GM13976 (cell line): ENCODE measurements at places on chromosomes 6 and 20.
A peak's percentile ranks its signal among the peaks of the same experiment; 100 is the strongest.

GRCh38 chr6:24458134-24458533 lies 31.2 kb downstream of the GPLD1 start:
- no peak for DNase-seq

DNA sequence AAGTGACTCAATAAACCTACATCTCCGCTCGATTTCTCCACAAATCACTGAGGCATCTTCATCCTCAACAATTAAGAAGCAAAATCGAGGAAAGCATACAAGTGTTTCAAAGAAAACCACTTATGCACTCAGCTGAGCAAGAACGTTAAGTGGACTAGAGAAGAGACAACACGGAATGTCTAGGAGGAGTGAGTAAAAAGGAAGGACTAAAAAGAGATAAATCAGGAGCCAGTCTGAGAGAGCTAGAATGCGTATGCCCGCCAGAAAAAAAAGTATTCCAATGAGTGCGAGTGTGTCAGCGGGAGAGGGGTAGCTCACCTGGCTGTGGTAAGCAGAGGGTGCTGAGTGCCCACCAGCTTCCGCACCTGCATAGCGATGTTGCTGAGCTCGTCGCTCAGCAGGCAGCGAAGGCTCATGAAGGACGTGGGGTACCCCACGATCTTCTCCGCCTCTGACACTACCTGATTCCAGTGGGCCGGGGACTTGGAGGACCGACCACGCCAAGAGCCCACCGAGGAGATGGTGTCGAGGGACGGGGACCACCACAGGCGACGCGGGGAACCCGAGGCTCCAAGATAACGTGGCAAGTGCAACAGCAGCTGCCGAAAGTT lies 587 bp downstream of the PDSS2 start:
- peak; percentile 50 for DNase-seq

DNA sequence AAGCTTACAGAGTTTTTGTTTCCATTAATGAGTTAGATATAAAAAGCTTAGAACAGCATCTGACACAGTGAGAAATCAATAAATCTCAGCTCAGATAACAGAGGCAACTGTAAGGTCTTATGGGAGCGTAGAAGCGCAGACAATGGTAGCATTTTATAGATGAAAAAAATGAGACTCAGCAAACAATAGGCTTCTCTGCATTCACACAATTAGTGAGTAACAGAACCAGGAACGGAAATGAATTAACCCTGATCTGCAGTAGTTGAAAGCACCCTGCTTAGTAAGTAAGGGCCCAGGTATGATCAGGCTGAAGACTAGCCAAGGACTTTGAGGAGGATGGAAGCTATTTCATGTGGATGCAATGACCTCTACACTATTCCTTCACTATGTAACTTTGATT lies 147.2 kb upstream of the EYA4 start:
- no peak for DNase-seq

- DNase-seq: no peak
Measured at GRCh38 chr6:25553502-25553901, 98.5 kb upstream of the SCGN start.

DNA sequence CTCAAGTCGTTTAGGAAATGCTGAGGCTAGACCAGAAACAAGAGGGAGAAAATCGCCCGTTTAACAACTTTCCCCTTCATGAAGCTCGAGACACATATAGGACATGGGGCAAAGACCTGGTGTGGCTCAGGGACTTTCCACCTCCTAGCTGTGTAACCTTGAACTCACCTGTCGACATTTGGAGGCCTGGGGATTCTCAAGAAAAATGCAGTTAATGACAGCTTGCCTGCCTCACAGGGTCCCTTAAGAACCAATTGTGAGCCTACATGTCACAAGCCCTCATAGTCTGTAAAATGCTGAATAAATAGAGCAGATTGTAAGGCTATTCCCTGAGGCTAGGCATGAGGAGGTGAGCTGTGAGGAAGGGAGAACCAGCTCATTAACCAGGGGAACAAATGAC lies 35.1 kb downstream of the MGME1 start:
- DNase-seq: no peak

GRCh38 chr6:92700411-92700810 lies 718.9 kb downstream of the EPHA7 start:
- DNase-seq: no peak

DNA sequence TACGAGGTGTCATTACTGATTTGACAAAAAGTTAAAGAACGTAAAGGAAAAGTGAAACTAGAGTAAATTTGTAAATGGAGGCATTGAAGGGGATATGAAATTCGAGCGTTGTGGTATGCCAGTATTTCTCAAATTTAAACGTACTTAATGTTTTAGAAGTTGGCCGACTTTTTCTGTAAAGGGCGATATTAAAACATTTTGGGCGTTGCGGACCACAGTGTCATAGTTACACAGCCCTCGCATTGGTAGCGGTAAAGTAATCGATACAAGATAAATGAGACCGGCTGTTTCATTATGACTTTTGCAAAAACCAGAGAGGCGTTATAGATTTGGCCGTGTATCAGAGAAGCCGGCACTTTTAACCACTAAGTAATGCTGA lies 39.6 kb downstream of the OR2B2 start:
- no peak for DNase-seq

GRCh38 chr6:139970591-139970991 lies 596.1 kb upstream of the CITED2 start:
- no peak for DNase-seq

GRCh38 chr6:163427498-163428254 lies 13.2 kb downstream of the QKI start:
- DNase-seq: no peak

GRCh38 chr20:8291873-8292272 lies 159.8 kb downstream of the PLCB1 start:
- no peak for DNase-seq

GRCh38 chr6:107056796-107057195 lies 28.8 kb downstream of the MTRES1 start:
- no peak for DNase-seq

- no peak for DNase-seq
Measured at GRCh38 chr20:13831476-13831875, 46.6 kb downstream of the NDUFAF5 start.

GRCh38 chr6:17240803-17241500 lies 40.2 kb upstream of the RBM24 start:
- no peak for DNase-seq

DNA sequence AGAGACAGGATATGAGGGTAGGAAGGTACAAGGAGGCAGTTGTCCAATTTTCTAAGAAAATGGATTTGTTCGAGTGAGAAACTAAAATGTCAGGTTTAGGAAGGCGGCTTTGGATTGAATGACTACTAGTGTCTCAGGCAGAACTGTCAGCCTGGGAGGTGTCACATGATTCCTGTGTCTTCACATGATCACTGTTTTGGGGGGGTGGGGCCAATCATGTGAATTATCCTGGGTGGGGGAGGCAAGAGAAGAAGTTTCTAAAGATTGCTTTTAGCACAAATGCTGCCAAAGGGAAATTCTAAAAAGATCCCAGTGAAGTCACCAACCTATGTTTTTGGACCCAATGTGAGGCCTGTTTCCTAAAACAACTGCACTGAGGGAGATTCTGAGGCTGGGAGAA lies 2.3 kb downstream of the SIRPA start:
- no peak for DNase-seq

GRCh38 chr6:35449287-35449881 lies 2.8 kb upstream of the FANCE start:
- peak; percentile 87 for DNase-seq

DNA sequence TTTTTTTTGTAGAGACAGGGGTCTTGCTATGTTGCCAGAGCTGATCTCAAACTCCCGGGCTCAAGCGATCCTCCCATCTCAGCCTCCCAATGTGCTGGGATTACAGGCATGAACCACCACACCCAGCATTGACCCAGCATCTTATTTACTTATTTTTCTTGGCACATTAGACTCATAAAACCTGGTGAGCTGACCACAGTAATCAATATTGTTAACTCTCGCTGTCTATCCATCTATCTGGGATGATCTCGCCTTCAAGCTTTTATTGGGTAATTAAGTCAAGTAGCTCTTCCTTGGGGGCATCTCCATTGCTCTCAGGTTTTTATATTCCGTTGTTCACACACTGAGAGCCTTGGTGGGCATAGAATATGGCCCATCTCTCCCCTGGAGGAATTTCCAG lies 17.0 kb downstream of the PNPLA1 start:
- DNase-seq: no peak

DNA sequence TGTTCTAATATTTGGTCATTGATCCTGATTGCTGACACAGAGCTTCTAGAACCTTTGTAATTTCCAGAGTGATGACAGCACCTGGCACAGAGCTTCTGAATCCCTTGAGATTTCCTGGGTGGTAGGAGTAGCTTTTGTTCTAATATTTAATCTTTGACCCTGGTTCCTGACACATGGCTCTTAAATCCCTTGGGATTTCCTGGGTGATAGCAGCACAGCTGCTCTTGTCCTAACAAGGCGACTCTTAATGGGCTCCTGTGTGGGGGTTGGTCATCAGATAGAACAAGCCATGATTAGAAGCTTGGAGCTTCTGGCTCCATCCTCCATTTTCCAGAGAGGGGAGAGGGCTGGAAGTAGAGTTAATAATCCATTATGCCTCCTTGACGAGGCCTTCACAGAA lies 18.4 kb downstream of the GMPR start:
- no peak for DNase-seq

GRCh38 chr6:62492192-62492822 lies 206.3 kb upstream of the KHDRBS2 start:
- DNase-seq: no peak

DNA sequence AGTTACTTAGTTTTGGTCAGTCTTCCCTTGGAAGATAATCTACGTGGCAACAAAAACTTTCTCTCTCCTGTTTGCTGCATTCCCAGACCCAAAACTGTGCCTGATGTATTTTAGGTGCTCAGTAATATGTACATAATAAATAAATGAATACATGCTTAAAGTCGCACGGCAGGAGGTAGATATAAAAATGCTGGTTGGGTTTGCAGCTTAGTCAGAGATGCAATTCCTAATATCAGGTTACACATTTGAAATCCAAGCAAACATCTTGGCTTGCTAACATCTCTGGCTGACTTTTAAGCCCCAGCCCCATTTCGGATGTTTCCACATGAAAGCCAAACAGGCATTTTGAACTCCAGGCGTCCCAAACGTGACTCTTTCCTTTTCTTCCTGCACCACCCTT lies 91.0 kb downstream of the KCNQ5 start:
- DNase-seq: no peak

DNA sequence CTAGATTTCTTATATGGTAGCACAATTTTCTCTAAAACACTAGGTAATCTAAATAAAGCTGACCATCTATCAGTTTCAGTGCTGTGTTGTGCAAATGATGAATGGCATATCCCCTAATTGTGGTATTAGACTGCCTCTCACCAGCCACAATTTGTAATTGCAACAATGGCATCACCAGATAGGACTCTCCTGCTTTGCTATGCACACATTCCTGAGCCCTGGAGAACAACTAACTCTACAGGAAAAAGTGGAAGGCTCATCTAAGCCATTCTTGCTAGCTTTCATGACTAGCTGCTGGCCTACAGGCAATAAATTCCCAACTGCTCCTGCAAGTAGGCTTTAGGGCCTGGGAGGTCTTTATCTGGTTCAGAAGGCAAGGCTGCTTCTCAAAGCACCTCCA lies 974.1 kb downstream of the EYS start:
- DNase-seq: no peak

DNA sequence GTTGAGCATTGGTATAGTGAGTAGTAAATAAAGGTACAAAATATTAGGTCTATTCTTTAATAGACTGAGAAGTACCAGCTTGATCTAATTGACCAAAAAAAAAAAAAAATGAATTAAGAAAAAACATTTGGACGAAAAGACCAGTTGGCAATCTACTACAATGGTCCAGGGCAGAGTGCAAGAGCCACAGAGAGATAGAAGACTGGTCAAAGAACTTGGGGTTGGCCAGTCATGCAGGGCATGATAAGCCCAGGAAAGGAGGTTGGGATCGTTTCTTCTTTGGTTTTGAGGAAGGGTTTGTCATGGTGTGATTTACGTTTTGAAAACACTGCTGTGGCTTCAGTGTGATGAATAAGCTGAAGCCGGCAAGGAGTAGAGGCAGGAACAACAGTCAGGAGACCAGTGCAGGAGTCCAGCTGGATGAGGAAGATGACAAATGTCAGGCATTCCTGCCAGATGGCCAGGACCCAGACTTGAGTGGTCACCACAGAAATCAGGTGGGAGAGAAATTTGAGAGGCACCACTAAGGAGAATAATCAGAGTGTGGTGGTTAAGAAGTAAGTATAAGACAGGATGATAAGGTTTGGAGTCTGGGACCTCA lies 14.0 kb downstream of the SMLR1 start:
- no peak for DNase-seq

GRCh38 chr20:57672953-57673575 lies 36.8 kb downstream of the PMEPA1 start:
- DNase-seq: no peak

GRCh38 chr20:49786196-49786595 lies 26.4 kb upstream of the SLC9A8 start:
- DNase-seq: no peak

DNA sequence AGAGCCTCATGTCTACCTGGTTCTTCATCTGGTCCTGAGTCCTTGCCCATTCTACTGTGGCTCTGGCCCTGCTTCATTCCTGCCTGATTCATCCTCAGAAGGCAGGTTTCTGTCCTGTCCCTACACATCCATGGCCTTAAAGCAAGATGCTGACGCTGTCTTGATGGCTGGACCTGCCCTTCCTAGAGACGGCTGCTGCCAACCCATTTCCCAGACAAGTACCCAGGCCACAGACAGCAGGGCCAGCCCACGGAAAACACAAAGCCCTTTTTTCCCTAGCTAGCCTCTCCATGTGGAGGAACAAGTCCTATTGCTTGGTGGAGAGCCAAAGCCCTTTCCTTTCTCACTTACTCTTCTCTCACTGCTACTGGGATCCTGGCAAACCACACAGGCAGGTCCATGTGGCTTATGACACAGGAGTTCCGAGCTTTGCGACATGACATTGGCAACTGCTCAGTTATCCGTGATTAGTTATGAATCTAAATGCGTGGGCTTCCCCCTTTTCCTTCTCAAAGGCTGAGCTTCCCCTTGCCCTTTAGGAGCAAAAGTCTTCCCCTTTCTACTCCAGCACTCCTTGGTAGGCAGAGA lies 72.9 kb downstream of the SLC22A3 start:
- no peak for DNase-seq

GRCh38 chr6:35955071-35955470 lies 34.2 kb upstream of the SRPK1 start:
- no peak for DNase-seq

GRCh38 chr20:38210741-38211140 lies 45.7 kb upstream of the TGM2 start:
- DNase-seq: no peak

GRCh38 chr20:10853176-10853575 lies 179.4 kb upstream of the JAG1 start:
- no peak for DNase-seq

- no peak for DNase-seq
Measured at GRCh38 chr6:83313882-83314281, 117.0 kb downstream of the ME1 start.

GRCh38 chr6:75084872-75085381 lies 120.9 kb downstream of the COL12A1 start:
- no peak for DNase-seq

GRCh38 chr20:59646487-59646886 lies 42.1 kb downstream of the PHACTR3 start:
- no peak for DNase-seq
